ENCODE measurements at places on chromosomes 12 and 14.

GRCh38 chr12:25996677-25997076 is 38.2 kb downstream of the RASSF8 start:
- DNase-seq: no peak

DNA sequence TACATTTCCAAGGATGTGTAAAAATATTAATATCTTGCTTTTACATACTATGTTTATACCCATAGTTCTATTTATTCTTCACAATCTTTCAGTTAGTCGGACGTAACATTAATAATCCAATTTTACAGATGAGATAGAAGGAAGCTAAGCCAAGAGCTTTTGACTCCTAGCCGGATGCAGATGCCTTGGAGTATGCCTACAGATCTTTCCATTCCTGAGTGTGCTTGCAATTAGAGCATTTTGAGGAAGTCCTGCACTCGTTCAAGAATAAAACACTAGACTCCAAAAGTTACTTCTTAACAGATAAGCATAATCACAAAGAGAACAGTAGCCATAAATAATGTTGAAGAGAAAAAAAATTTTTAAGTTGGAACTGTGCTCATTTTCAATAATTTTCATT is 337.6 kb upstream of the CLEC14A start:
- DNase-seq: no peak

DNA sequence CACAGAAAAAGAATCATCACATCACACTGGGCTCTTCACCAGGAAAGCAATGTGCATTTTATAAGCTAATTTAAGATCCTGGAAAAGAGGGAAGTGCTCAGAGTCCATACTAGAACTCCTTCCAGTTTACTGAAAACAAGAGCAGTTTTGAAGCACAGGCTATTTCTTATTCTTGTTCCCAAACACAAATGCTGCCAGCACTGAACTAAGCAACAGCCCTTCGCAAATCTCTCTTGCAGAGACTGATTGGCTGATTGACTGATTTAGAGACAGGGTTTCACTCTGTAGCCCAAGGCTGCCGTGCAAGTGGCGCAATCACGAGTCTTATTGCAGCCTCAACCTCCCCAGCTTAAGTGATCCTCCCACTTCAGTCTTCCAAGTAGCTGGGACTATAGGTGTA is 44.8 kb downstream of the BCL2L14 start:
- DNase-seq: no peak

DNA sequence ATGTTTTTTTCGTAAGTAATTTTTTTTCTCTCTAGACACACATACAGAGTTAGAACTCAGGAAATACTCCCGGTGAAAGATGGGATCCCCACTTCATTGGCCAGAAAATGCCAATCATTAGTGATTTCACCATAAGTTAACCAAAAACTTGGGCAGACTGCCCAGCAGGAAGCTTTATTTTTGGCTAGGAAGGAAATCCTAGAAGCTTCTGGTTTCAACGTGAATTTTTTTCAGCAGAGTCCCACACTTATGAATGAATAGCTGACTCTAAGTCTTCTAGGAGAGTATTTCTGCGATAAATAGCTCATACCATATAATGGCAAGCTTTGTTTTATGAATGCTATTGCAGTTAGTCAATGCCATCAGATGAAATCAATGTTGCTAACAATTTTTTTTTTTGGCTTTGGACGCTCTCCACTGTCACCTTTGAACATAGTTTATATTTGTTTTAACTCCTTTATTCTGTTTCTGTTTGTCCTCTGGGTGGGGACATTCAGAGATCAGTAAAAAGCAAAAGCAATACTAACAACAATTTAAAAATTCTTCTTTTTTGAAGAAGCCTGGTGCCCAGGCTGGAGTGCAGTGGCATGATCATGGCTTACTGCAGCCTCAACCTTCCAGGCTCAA is 9.5 kb downstream of the PPP1CC start:
- DNase-seq: peak; percentile 64

DNA sequence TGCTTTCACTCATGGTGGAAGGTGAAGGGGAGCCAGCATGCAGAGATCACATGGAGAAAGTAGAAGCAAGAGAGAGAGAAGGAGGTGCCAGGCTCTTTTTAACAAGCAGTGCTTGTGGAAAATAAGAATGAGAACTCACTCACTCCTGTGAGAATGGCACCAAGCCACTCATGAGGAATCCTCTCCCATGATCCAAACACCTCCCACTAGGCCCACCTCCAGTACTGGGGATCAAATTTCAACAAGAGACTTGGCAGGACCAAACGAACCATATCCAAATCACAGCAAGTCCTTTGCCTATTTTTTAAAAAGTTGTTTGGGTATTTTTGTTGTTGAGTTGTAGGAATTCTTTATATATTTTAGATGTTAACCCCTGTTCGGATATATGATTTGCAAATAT is 245.9 kb upstream of the ARID2 start:
- DNase-seq: peak; percentile 38

DNA sequence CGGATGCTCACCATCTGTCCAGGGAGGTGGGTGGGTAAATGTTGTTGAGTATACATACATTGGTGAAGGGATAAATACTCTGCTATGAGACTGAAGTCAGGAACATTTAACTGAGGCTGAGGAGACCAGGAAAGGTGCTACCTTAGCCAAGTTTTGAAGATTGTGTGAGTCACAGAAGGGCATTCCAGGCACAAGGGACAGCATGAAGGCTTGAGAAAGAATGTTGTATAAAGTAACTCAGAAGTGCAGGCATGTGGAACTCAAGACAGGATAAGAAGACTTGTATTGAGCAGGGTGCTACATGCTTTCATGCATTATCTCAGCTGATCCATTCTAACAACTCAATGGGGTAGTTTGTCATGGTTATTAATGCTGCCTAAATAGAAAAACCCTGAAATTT is 112.7 kb downstream of the IPO8 start:
- no peak for DNase-seq

DNA sequence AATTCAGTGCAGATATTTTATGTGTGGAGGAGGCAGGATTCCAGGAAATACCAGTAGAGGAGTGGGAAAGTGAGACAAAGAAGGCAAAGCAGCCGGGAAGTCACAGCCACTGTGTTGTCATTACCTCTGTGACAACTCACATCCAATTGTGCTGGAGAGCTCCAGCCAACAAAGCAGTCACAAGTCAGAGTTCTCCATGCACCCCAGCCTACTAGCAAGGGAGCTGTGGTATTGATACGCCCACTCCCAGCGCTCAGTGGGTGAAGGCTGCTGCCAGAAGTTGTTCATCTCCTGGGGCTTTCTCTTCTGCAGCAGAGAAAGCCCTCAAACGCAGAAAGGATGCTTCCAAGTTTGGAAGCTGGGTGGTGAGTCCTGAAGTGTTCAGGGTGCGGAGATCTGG is 93.9 kb downstream of the DICER1 start:
- no peak for DNase-seq

DNA sequence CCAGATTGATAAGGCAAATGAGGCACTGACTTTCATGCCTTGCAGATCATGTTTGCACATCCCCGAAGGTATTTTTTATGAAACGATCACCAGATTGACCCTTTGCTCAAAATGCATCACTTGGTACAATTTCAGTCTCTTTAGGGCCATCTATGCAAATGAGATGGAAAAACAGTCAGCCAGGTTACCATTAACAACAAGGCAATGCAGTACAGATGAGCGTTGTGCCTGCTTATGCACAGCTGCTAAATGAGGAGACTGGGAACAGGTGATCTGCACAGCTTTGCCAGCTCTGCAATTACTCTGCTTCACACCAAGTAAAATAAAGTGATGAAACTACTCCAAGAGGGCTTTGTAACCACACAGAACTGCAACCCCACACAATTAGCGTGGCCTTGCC is 26.1 kb upstream of the PLEKHG7 start:
- DNase-seq: no peak

- DNase-seq: no peak
Observed at GRCh38 chr12:5884866-5885265, 60.2 kb downstream of the ANO2 start.

DNA sequence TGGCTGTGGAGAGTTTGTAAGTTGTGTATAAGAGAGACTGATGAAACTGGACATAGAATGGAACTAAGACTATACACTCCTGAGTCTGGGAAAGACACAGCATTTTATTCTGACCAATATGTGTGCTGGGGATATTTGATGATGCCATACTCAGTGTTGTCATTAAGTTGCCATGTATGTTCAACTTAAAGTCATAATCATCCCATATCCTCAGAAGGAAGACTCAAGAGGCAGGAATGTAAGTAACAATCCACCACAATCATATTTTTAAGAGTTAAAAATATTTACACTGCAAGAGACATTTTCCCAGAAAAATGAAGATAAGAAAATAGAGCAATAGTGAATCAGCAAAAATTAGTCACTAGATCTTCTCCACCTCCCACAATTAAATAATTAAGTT is 120.1 kb downstream of the MDGA2 start:
- DNase-seq: no peak

- no peak for DNase-seq
Observed at GRCh38 chr12:115867854-115868253, 409.6 kb downstream of the MED13L start.

GRCh38 chr12:93234641-93235040 is 143.1 kb upstream of the NUDT4 start:
- no peak for DNase-seq

DNA sequence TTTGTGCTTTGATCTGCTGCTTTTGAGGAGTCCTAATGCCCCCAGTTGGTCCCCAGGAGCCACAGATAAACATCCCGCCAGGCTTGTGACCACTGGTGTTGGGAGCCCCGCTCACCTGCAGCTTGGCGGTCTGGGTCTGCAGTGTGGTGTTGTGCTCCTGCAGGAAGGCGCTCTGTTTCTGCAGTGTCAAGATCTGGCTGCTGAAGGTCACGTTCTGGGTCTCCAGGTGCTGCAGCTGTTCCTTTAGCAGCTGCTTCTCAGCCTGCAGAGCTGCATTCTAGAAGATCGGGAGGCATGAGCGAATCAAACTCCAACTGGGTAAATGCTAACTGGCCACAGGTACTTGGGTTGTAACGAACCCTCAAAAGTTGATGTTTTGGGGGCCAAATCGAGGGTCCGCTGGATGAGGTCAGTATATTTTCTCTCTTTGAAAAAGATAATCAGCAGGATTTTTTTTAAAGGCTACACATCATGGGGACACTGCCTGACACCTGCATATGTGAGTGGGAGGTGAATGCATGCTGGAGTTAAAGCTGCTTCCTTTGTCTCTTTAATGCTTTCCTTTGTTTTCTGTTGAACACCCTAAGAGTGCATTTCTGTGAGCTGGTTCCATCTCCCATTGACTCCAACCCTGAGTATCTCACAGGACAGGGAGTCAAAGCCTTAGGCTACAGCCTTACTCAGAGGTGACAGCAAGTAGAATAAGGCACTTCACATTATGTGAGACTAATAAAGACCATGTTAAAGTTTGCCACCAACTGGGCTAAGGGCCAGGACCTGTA is 61.3 kb upstream of the GPR68 start:
- no peak for DNase-seq

DNA sequence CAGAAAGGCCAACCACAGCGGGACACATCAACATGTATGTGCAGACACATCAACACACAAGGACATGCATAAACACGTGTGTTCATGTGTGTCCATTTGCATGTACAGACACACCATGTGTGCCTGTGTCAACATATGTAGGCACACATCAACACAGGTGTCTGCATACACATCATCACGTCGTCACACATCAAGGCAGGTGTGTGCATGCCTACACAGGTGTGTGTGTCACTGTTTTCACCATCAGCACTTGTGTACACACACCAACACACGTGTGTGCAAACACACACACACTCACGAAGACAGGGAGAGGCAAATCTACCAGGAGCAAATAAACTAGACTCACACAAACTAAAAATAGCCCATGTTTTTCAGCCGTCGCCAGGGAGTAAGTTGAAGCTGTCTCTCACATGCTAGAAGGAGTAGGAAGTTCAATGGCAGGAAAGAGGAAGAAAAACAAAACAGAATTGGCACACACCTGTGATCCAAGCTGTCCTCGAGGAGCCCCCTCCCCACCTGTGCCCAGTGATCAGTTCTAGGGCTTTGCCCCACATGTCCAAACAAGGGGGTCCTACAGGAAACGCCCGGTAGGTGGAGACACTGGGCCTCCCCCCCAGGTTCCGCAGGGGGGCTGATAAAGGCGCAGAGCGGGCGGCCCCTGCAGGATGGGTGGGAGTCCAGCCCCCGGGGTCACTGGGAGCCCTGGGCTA is 7.4 kb downstream of the SCARB1 start:
- no peak for DNase-seq

DNA sequence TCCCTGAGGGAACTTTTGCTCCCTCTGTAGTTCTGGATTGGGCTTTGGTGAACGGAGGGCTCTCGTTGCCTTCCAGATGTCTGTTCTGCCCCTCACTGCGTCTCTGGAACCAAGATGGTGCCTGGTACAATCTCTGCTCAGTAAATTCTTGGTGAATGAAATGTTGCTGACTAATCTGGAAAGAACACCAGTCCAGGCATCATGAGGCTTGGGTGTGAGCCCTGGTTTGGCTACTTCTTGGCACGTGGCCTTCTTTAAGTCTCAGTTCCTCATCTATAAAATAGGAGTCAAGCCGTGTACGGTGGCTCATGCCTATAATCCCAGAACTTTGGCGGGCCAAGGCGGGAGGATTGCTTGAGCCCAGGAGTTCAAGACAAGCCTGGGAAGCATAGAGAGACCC is 4.3 kb downstream of the HHIPL1 start:
- peak; percentile 52 for DNase-seq

- DNase-seq: no peak
Observed at GRCh38 chr12:8493084-8493483, 20.2 kb upstream of the CLEC4D start.

- no peak for DNase-seq
Observed at GRCh38 chr14:105412771-105413543, 6.7 kb upstream of the MTA1 start.

DNA sequence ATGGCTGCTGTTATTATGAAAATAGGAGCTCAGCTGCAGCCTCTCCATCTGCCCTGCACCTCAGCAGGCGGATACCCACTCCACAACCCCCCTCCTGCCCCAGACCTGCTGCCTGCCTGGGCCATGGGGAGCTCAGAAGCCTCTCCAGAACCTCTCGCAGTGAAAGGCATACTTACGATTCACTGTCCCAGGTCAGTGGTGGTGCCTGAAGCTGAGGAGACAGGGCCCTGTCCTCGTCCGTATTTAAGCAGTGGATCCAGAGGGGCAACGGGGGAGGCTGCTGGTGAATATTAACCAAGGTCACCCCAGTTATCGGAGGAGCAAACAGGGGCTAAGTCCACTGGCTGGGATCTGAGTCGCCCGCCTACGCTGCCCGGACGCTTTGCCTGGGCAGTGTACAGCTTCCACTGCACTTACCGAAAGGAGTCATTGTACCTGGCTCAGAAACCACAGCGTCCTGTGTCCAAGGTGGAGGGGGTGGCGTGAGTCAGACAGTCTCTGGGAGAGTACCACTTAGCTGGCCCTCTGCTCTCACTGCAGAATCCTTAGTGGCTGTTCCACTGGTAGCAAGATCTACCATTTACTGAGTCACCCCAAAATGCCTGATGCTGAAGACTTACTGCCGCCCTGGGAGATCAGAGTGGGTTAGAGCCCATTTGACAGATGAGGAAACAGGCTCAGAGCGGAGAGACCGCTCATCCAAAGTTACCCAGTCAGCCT is at the start of gene SERPINA1:
TSS of gene SERPINA1 (minus strand) at position 219 of the 720 bp plus-strand sequence. CDS start 5,365 bp downstream, outside the sequence.
- DNase-seq: no peak

GRCh38 chr12:24695657-24696329 is 253.1 kb downstream of the BCAT1 start:
- no peak for DNase-seq

Data from stromal cell of bone marrow (primary cell).